Mammary epithelial cell (primary cell): ENCODE measurements at places on chromosomes 4 and X. TPM values are rescaled to one million over a fixed set of nuclear protein-coding genes. Genes with fewer than 3 reads are reported as not detected.

DNA sequence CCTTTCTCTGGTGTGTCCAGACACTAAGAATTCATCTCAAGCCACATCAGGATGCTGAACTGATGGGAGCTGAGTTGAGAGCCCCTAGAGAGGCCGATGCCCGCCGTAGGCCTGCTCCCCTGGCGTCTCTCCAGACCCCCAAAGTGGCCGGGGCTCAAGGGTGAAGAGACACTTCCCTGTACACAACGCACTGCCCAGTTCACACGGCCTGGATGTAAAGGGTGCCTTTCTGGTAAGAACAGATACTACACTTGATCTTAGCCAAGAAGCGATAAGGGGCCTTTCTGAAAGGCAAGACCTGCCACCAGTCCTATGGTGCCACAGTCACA is 5.1 kb upstream of the TREX2 start:
- no peak for DNase-seq

The F8A2 gene
- total RNA-seq: 0.67 TPM

The SERTM2 gene
- total RNA-seq: not detected

The NPY1R gene
- total RNA-seq: 0.67 TPM

The LGI2 gene
- total RNA-seq: not detected in 2 replicates
